ENCODE measurements at places on chromosomes 4 and X. TPM values are rescaled to one million over a fixed set of nuclear protein-coding genes. Genes with fewer than 3 reads are reported as not detected.

Gene PRSS48
- total RNA-seq: not detected

DNA sequence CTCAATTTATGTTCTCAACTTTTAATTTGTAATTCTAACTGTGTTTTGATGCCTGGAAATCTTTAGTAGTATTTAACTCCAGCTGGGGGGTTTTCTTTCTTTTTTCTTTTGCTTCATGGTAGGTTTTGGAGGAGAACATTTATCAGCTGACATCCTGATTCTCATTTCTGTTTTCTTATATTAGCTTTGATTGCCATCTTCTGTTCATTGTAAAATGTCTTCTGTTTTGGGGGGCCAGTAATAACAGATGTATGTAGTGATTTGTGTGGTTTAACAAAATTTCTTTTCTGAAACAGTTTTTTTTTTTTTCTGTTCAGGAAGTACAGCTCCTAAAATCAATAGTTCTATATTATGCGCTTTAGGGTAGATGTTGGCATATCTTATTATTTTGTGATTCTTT lies 182.2 kb downstream of the GABRB1 start:
- H3K27me3 ChIP-seq: no peaks in the 10 kb centered on the region
- H3K27ac ChIP-seq: no peak overlapping the region
- H3K4me1 ChIP-seq: no peaks in the 10 kb centered on the region

GRCh38 chr4:30619679-30620078 lies 100.5 kb upstream of the PCDH7 start:
- DNase-seq: peak; percentile 13
- no peaks in the 10 kb centered on the region for H3K27me3 ChIP-seq
- no peaks in the 10 kb centered on the region for H3K4me1 ChIP-seq

Gene GLOD5
- 2.0 TPM for total RNA-seq

Gene PRR32
- total RNA-seq: not detected

Gene GAGE13
- not detected for total RNA-seq

- no peak for DNase-seq
- no peaks in the 10 kb centered on the region for H3K36me3 ChIP-seq
- H3K27ac ChIP-seq: no peak overlapping the region
- H3K4me1 ChIP-seq: no peaks in the 10 kb centered on the region
- no peak overlapping the region for H3K4me3 ChIP-seq
- no peaks in the 10 kb centered on the region for H3K27me3 ChIP-seq
Observed at GRCh38 chr4:182874304-182874751, 42.9 kb downstream of the DCTD start.

DNA sequence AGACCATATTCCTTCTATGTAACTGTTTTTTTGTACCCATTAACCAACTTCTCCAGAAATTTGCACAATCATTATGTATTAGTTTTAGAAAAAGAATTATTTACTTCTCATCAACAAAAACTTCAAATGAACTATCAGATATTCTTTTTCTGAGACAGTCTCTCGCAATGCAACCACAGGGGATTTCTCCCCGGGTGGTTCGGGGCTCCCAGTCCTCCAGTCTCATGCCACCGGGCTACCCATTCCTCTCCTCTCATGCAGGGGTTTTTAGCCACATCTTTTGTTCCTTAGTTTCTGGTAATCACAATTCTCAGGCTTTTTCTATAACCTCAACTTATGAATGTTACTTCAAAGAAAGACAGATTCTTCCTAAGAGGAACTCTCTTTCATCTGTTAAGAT lies 46.6 kb upstream of the CLNK start:
- no peak overlapping the region for H3K27ac ChIP-seq
- no peaks in the 10 kb centered on the region for H3K27me3 ChIP-seq
- no peak for DNase-seq
- no peaks in the 10 kb centered on the region for H3K4me1 ChIP-seq
- H3K4me3 ChIP-seq: no peak overlapping the region

DNA sequence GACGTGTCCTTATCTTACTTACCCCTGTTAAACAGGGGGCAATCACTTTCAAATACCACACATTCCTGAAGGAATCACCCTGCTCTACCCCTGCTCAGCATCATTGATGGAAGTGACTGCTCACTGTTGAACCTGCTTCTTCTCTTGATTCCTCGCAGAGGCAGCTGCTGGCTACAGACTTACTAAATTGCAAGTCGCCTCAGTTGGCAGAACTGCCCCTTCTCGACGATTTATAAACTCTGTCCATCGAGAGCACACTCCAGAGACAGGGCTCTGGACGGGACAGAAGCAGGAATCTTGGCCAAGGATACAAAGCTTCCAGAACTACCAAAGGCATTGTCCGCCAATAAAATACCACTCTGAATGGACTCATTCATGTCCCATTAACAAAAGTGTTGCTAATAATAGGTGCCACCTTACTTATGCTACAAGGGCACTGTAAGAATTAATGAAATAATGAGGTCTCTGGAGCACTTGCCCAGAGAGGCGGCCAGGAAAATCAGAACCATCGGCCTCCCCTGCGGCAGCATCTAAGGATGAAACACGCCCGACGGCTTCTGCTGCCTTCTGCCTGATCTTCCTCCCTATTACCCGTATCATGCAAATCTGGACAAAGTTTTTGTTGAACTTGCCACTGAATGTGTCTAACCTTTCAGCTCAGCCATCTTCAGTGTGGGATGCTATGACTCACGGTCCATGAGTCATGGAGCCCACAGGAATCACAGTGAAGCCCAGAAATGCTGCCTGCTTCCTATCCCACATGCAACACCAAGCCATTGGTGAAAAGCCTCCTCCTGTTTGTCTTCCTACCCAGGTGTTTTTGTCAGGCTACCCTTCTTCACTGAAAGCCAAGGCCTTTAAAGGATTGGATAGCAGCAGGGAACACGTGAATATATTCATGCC lies 164.9 kb downstream of the MAML3 start:
- no peak overlapping the region for H3K4me3 ChIP-seq
- H3K36me3 ChIP-seq: no peaks in the 10 kb centered on the region
- H3K27me3 ChIP-seq: no peaks in the 10 kb centered on the region
- peaks cover 23% of the 10 kb centered on the region for H3K4me1 ChIP-seq
- no peak overlapping the region for H3K27ac ChIP-seq
- DNase-seq: no peak

- no peak for DNase-seq
- no peak overlapping the region for H3K4me3 ChIP-seq
- H3K27ac ChIP-seq: no peak overlapping the region
- no peaks in the 10 kb centered on the region for H3K36me3 ChIP-seq
Observed at GRCh38 chrX:4435905-4436304, 722.5 kb upstream of the PRKX start.

- H3K27ac ChIP-seq: no peak overlapping the region
- H3K27me3 ChIP-seq: no peaks in the 10 kb centered on the region
- DNase-seq: no peak
- H3K4me1 ChIP-seq: no peaks in the 10 kb centered on the region
- no peaks in the 10 kb centered on the region for H3K36me3 ChIP-seq
Observed at GRCh38 chr4:57410331-57411052, 300.3 kb upstream of the IGFBP7 start.

Gene BTC
- 4.4 TPM for total RNA-seq

Gene AWAT2
- total RNA-seq: not detected

DNA sequence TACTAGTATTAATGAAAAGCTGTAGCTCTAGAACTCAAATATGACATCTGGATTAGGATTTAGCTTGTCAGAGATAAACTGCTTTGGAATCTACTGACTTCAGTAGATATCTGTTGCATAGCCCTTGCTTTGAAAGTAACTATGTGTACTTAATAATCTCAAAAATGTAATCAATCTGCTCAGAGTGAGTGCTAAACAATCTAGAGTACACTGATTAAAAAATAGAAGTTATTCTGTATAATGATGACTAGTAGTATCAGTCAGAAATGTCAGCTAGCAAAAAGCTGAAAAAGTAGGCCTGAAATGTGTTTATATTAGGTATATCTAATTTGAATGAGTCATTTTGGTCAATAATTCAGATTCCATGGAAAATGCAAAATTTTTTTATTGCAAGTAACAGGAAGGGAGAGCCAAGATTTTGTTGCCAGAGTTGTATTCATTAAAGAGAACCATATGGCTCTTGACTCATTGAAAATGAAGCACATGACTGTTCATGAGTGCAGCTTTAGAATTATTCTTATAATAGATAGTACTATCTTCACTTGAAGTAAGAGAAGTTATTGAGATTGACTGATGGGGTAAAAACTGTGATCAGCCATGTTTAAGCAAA lies 20.0 kb downstream of the CLCN3 start:
- H3K36me3 ChIP-seq: peaks cover 20% of the 10 kb centered on the region
- no peak overlapping the region for H3K4me3 ChIP-seq
- H3K27me3 ChIP-seq: no peaks in the 10 kb centered on the region
- H3K27ac ChIP-seq: no peak overlapping the region

DNA sequence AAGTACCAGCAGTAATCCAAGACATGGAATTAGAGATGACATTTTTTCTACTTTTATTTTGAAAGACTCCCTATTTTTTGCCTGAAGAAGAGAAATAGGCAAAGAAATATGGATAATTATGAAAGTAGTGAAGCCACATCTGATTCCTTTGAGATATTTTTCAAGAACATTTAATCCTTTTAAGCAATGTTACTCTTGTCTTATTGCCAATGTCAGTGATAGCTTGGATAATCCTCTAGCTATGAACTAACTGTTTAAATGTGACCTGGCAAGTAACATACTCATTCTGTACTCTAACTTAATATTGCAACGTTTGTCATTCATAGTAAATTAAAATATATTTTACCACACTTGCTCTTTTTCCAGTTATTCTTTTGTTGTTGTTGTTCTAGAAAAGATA lies 181.3 kb downstream of the VEGFC start:
- no peak overlapping the region for H3K4me3 ChIP-seq
- H3K27ac ChIP-seq: no peak overlapping the region
- no peaks in the 10 kb centered on the region for H3K27me3 ChIP-seq
- no peaks in the 10 kb centered on the region for H3K36me3 ChIP-seq
- DNase-seq: peak; percentile 85
- no peaks in the 10 kb centered on the region for H3K4me1 ChIP-seq
